ENCODE measurements at places on chromosomes 6 and 20.

DNA sequence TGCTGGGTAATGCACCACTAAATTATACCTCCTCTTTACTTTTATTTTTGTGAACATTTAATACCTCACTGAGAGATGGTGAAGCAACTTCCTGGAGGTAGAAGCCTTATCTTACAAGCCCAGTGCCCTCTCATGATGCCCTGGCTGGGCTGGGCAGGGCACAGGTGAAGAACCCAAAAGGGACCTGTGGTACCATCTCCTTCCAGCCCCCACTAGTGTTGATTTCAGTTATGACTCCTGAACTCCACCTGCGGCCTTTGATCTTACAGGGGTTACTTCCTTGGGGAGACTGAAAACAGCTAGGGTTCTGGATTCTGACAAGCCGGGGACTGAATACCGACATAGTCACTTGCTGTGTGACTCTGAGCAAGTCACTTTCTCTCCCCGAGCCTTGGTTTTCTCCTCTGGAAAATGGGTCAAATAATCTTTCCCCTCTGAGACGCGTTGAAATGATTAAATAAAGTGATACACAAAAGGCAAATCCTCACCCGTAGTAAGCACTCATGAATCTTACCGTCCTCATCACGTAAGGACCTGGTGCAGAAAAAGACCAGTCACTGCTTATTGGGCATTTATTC lies 1.2 kb downstream of the SLC13A3 start:
- no peak for DNase-seq

DNA sequence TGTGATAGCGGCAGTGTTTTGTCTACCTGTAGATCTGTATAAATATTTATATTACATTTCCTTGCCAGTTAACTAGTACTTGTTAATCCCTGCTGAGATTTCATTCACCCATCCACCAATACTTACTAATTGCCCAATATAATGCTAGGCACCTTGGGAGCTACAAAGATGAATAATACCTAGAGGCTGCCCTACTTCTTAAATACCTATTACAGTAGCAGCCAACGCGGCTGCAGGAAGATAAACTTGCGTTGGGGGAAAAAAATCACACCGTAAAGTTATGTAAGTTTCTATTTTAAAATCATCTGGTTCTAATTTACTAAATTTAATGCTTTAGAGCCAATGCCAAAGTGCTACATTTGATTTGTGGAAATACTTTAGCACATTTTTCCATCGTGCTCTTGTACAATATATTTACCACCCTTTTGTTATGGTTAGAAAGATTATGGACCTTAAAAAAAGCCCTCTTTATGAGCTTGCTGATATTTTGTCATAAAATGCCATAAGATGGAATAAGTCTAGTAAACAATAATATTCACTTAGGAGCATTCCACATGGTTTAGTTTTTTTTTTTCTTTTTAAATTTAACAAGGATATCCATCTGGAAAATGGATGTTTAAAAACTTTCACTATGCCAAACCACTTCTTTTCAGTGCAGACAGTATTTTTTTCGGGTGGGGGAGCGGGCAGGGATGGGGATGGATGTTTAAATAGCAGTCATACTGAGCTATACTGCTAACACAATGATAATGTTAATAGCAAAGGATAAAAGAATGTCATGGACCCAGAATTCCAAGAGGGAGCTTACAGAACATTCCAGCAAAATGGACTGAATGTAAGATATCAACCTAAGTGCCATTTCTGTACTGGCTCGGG lies 13.2 kb upstream of the NEDD9 start:
- DNase-seq: no peak

GRCh38 chr6:31057426-31058003 lies 47.2 kb downstream of the MUC22 start:
- no peak for DNase-seq

- DNase-seq: no peak
Measured at GRCh38 chr6:162684961-162685360, 42.6 kb downstream of the PRKN start.

DNA sequence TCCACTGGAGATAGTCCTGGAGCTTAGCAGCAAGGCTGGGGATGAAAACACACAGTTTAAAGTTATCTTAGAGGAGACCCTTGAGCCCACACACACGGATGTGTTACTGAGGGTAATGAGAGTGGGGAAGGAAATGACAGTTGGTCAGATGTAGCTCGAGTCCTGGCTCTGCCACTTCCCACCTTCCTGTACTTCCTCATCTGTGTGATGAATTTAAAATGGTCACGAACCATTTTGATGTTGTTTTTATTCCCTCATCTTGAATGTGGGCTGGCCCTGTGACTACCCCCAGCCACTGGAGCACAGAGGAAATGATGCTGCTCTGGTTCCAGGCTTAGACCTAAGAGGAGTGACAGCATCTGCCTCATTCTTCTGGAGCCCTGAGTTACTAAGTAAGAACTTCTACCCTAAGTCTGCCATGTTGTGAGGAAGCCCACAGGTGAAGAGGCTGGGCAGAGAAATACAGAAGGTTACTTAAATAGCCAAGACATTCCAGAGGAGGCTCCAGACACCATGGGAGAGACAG lies 141.2 kb downstream of the NRN1 start:
- no peak for DNase-seq

- DNase-seq: peak; percentile 75
Measured at GRCh38 chr20:21719592-21720214, 14.2 kb downstream of the PAX1 start.

- DNase-seq: no peak
Measured at GRCh38 chr20:44527716-44528199, 5.9 kb upstream of the SERINC3 start.

- no peak for DNase-seq
Measured at GRCh38 chr6:134667111-134667510, 282.8 kb downstream of the ALDH8A1 start.

GRCh38 chr6:56062836-56063235 lies 184.5 kb downstream of the COL21A1 start:
- peak; percentile 28 for DNase-seq

DNA sequence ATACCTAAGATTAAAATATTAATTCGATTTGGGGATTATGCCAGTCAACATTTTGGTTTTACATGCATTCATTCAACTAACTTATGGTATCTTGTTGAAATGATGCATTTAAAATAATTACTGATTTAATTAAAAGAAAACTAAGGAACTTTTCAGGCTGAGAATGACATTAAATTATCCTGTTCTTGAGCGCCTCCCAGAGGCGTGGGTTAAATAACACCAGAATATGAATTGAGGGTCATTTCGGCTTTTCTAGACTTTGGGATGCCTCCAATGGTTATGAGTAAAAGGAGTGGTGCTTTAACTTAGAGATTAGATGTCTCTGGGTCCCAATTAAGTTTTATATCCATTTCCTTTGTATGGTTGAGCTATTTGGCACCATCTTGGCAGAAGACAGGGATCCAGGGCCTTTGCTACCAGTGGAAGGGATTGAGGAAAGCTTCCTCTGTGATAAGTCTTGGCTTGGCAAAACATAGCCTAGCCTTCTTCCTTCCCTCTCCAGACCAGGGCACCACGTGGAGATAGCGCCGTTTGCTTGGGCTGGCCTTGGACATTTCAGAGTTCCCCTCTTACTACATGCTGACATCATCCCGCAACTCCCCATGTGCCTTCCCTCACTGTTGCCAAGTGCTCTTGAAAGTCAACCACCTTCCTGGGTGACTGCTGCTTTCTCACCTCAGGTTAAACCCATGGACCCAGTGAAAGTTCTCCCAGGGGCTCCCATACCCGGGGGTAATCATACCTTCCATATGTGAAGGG lies 28.7 kb downstream of the GNAS start:
- no peak for DNase-seq

DNA sequence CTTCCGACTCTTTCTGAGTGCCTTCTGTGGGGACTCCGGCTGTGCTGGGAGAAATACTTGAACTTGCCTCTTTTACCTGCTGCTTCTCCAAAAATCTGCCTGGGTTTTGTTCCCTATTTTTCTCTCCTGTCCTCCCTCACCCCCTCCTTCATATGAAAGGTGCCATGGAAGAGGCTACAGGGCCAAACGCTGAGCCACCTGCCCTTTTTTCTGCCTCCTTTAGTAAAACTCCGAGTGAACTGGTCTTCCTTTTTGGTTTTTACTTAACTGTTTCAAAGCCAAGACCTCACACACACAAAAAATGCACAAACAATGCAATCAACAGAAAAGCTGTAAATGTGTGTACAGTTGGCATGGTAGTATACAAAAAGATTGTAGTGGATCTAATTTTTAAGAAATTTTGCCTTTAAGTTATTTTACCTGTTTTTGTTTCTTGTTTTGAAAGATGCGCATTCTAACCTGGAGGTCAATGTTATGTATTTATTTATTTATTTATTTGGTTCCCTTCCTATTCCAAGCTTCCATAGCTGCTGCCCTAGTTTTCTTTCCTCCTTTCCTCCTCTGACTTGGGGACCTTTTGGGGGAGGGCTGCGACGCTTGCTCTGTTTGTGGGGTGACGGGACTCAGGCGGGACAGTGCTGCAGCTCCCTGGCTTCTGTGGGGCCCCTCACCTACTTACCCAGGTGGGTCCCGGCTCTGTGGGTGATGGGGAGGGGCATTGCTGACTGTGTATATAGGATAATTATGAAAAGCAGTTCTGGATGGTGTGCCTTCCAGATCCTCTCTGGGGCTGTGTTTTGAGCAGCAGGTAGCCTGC lies 4.8 kb downstream of the PIM1 start:
- no peak for DNase-seq

GRCh38 chr6:89858041-89858440 lies 28.4 kb downstream of the CASP8AP2 start:
- DNase-seq: no peak

GRCh38 chr6:89375427-89376267 lies 23.1 kb upstream of the UBE2J1 start:
- DNase-seq: peak; percentile 90

- DNase-seq: no peak
Measured at GRCh38 chr20:32894711-32895355, 36.1 kb downstream of the EFCAB8 start.

DNA sequence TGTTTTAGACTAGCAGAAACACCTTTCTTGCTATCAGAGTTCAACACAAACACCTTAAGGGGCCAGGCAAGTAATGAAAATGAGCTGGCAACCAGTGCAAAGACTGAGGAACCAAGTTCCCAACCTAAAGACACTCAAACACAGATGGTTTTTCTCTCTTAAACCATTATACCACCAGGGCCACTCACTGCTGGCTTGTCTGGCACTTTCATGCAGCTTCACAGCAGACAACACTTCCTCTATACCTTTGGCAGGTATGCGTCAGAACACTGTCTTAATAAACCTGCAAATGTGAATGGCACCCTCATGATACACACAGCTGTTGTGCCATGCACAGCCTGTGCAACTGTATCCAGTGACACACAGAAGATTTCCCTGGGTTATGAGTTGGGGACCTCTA lies 41.6 kb downstream of the NFATC2 start:
- DNase-seq: no peak

- DNase-seq: no peak
Measured at GRCh38 chr6:108732091-108732870, 115.9 kb upstream of the ARMC2 start.

GRCh38 chr6:39280247-39280731 lies 33.9 kb downstream of the KCNK17 start:
- DNase-seq: no peak

- DNase-seq: no peak
Measured at GRCh38 chr6:15936503-15936902, 192.4 kb upstream of the MYLIP start.

Data from kidney (tissue), 22 donors.